Stimulated activated naive B cell treated with anti-CD40 and anti-IgM and Interleukin-4, amounts not matched to agents 10 μg/mL and 1 μg/mL and 100 μg/mL, for 72 hours (primary cell): ENCODE measurements at places on chromosomes 2 and 18.

DNA sequence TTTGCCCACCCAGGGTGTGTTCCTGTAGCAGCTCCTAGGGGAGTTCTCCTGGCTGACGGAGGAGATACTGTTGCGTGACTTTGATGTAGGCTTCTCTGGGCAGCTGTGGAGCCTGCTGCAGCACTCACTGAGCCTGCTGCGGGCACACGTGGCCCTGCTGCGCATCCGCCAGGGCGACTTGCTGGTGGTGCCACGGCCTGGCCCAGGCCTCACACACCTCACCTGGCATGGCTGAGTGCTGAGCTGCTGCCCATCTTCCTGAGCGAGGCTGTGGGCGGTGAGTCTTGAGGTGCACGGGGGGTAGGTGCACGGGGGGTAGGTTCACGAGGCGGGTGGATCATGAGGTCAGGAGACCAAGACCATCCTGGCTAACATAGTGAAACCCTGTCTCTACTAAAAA, 191.7 kb downstream of the ANKRD36C start:
- no peak for DNase-seq

GRCh38 chr2:63064197-63064596, 13.6 kb downstream of the OTX1 start:
- DNase-seq, result no peak

DNA sequence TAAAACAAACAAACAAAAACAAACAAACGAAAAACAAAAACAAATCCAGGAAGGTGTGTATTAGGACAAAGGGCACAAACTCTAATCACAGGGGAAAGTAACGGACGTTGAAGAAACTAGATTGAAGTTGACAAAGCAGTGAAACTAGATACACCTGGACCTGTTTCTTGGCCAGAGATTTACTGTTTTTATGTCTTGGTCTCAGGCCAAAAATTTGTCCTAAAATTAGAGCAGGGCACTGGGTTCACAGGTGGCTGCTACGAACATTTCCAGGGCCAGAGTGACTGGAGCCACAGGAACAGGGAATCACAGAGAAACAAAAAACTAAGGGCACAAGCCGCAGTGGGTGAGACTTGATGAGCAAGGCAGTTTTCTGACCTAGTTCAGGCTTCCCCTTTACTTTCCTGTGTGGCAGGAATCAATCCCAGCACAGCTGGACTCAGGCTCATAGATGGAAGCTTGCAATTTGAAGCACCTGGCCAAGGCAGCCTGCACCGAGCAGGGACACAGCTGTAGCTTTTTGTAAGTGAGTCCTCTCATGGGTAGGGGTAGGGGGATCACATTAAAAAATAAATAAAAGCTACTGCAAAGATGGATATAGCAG, 329.4 kb downstream of the DLGAP1 start:
- DNase-seq, result no peak

- DNase-seq, result no peak
Observed at GRCh38 chr2:10776231-10776977, 36.2 kb downstream of the PDIA6 start.

GRCh38 chr2:142504754-142505153, 372.7 kb upstream of the KYNU start:
- no peak for DNase-seq

DNA sequence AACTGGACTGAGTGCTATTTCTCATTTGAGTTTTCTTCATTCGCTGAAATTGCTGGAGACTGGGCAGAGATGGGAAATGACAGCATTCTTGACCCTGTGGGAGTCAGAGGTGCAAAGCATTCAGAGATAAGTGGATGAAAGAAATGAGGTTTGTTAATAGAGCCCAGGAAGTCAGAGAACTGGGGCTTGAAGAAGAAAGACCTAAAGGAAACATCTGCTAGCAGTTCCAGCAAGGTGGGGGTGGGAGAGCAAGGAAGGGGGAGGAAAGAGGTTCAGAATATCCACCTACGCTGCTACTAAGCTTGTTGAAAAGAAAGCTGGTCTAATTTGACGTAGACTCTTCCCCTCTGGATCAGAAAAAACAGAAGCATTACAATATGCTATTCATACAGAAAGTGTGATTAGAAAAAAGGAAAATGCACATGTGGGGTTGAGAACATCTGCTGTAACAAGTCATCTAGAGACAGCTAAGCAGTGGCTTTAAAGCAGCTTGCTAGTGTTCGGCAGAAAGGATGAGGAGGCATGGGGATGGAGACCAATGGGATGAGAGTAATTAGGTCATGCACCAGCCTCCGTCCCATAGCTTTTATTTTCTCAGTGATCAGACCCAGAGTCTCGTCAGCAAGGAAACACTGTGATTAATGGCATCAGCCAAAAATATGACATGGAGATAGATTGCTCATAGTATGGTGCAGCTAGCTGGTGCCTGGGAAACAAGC, 29.7 kb downstream of the NAB1 start:
- peak; percentile 38 for DNase-seq

DNA sequence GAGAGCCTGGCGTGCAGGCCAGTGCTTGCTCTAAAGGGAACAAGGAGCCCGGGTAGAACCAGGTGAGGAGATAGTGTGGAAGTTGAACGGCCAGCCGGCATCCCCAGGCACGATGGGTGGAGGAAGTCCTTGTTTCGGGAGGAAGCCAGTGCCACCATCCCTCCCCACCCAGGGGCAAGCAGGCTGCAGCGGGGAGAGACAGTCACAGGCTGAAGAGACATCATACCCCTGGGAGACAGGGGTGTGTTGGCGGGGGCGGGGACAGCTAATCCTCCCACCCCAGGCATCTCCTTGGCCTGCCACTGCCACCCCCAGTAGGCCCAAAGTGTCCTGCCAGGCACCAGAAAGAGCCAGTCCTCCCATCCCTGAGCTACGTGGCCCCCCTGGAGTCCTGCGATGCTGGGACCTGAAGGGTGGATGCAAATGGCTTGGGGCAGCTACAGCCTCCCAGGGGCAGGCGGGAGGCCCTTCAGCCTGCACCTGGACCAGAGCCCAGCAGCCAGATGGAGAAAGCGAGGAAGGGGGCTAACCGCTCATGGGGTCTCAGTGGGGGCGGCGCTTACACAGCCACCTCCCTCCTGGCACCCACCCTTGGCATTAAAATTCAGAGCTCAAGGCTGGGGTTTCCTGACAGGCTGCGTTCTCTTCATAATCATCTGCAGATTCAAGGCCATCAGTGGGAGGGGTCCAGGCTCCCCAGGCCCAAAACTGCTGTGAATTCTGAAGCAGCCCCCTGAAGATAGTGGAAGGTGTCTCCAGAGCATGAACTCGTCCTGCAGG, 14.8 kb upstream of the GPR55 start:
- no peak for DNase-seq
